Osteocyte (in vitro differentiated cells): ENCODE measurements at places on chromosomes 2 and 18. TPM values are rescaled to one million over a fixed set of nuclear protein-coding genes. Genes with fewer than 3 reads are reported as not detected.

GRCh38 chr2:182831101-182831500 is 35.3 kb downstream of the FRZB start:
- H3K4me1 ChIP-seq, result peaks cover 80% of the 10 kb centered on the region
- no peak for DNase-seq
- peaks cover 7% of the 10 kb centered on the region for H3K36me3 ChIP-seq
- peaks cover 11% of the 10 kb centered on the region for H3K27me3 ChIP-seq

GRCh38 chr2:25054720-25055119 is 12.8 kb downstream of the EFR3B start:
- H3K4me1 ChIP-seq, result no peaks in the 10 kb centered on the region
- H3K27me3 ChIP-seq, result no peaks in the 10 kb centered on the region
- H3K36me3 ChIP-seq, result no peaks in the 10 kb centered on the region
- no peak overlapping the region for H3K27ac ChIP-seq
- no peak for DNase-seq

Gene FSHR
- total RNA-seq, result not detected in 2 replicates

Gene EMILIN1
- total RNA-seq, result 206 and 212 TPM in 2 replicates

Gene ADAM23
- 10.4 and 11.4 TPM in 2 replicates for total RNA-seq
